ENCODE measurements at places on chromosomes 5 and 9.

GRCh38 chr5:33330426-33330825 lies 110.3 kb upstream of the TARS1 start:
- no peak for DNase-seq

DNA sequence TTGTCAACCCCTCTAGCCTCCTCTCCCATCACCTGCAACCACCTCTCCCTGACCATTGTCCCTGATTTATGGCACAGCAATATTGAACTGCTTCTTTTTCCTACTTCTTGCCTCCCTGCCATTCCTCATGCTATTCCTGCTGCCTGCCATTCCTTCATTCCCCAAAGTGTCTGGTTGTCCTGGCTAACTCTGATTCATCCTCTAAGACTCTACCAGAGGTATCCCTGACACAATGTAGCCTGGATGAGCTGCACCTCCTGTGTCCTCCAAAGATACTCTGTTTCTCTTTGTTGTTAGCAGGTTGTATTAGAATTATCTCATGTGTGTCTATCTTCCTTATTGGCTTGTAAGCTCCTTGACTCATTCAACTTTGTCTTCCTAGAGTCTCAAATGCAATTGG lies 53.5 kb upstream of the PTPN3 start:
- DNase-seq: no peak

- DNase-seq: no peak
These were observed 215.4 kb upstream of the NR4A3 start for GRCh38 chr9:99606296-99606695.

DNA sequence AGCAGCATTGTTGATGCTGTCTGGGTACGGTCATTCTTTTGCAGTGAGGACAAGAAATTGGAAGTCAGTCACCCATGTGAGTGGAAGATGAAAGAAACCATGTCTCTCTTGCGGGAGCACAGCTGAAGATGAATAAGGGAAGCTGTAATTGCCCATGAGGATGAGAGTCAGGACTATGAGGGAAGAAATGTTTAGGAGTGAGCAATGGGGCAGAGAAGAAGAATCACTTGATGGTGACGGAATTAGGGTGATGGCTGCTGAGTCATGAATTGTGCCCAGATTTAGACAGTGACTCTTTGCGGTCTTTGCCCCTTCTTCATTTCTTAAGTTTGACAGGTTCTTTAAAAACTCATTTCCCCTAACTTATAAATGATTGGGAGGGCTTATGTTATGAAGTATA lies 183.3 kb downstream of the MAST4 start:
- DNase-seq: no peak

- DNase-seq: no peak
These were observed 161.0 kb upstream of the ZNF618 start for GRCh38 chr9:113715086-113715485.

DNA sequence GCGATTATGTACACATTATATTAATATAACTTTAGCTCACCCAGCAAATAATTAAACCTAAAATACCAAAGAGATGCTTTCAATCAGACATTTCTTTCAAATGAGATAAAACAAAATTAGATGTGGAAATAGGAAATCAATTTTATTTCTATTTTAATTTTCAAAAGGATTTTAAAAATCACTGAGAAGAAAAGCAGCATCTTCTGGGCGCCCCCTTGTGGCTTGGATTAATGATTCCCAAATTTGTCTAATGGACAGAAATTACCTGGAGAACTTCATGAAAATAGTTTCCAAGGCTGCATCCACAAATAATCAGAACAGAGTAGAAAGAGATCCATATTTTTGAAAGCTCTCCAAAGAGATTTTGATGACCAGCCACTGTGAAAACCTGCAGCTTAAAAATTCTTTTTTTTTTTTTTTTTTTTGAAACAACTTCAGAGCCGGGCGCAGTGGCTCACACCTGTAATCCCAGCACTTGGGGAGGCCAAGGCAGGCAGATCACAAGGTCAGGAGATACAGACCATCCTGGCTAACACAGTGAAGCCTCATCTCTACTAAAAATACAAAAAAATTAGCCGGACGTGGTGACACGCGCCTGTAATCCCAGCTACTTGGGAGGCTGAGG lies 50.9 kb upstream of the CEMIP2 start:
- peak; percentile 17 for DNase-seq

- DNase-seq: no peak
These were observed 179.3 kb downstream of the DEPDC1B start for GRCh38 chr5:60520451-60521227.

- no peak for DNase-seq
These were observed 1.0 kb downstream of the SMIM3 start for GRCh38 chr5:150779397-150780186.

DNA sequence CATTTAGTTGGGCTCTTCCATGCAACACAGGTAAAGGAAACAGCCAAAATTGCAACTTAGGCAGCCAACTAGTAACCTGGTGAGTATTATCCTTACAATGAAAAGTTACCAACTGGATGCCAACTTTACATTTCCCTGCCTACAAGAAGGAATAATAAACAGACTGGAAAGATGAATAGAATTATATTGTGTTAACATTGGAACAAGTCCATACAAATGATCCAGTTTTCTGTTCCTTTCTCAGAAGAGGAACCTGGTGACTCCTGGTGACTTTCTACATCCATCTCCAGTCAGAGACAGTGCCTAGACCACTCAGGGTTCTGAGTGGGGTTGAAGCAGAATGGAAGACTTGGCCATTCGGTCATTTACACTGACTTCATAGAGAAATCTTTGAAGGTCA lies 20.6 kb downstream of the MARCHF3 start:
- no peak for DNase-seq

DNA sequence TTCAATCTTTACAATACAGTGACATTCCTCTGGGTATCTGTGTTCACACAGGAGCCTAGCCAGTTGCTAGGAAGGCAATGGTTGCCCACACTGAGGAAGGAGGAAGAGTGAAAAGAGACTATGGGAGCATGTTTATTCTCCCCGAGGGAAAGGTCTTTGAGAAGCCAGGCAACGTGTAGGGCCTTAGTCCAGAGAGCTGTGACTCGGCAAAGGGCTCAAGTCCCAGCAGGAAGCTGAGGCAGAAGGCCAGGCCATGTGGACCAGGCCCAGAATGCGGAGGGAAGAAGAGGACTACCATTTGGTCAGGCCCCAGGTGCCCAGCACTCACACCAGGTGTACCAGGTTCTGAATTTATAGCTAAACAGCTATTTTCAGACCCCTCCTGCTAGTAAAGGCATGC lies 136.6 kb upstream of the DMAC1 start:
- DNase-seq: no peak

GRCh38 chr5:164881442-164881841 lies 1376.0 kb downstream of the MAT2B start:
- no peak for DNase-seq

- DNase-seq: no peak
These were observed 113.3 kb upstream of the LPAR1 start for GRCh38 chr9:111151537-111151936.

All from stimulated activated CD4-positive, alpha-beta T cell treated with anti-CD3 and anti-CD28 coated beads, Interleukin-1b, Interleukin-23, amount 100 ng/mL, for 1 hour (primary cell).